T-helper 17 cell (primary cell): ENCODE measurements at places on chromosomes 11 and 22.

GRCh38 chr22:35539910-35540594 is 579 bp upstream of the RASD2 start:
- peak; percentile 59 for DNase-seq

GRCh38 chr11:124294687-124295086 is 19.1 kb downstream of the OR8D1 start:
- DNase-seq, result no peak

- DNase-seq, result no peak
Observed at GRCh38 chr11:69053169-69053477, 4.4 kb downstream of the TPCN2 start.

DNA sequence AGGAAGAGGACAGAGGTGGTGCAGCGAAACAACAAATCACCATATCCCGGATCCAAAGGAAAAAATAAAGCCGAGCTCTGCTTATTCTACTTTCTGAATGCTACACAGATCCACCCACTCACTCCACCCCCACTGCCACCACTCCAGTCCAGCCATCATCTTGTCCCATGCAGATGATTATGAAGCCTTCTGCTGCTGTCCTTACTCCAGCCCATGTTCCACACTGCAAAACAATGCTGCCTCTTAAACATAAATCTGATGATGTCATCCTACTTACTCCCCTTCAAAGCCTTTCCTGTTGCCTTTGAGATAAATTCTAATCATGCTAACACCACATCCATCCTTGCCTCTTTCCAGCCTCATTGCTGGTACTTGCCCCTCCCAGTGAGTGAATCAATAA is 6.5 kb upstream of the DRD2 start:
- no peak for DNase-seq

- no peak for DNase-seq
Observed at GRCh38 chr11:124329787-124330478, 9.9 kb upstream of the OR8D2 start.

- DNase-seq, result peak; percentile 63
Observed at GRCh38 chr22:37457093-37457893, 28.9 kb downstream of the MFNG start.
